Astrocyte of the spinal cord (primary cell): ENCODE measurements at places on chromosomes 3 and 15.

- DNase-seq, result no peak
Observed at GRCh38 chr15:92418864-92419263, 25.2 kb downstream of the ST8SIA2 start.

- DNase-seq, result no peak
Observed at GRCh38 chr3:172530566-172530965, 7.3 kb upstream of the TNFSF10 start.

DNA sequence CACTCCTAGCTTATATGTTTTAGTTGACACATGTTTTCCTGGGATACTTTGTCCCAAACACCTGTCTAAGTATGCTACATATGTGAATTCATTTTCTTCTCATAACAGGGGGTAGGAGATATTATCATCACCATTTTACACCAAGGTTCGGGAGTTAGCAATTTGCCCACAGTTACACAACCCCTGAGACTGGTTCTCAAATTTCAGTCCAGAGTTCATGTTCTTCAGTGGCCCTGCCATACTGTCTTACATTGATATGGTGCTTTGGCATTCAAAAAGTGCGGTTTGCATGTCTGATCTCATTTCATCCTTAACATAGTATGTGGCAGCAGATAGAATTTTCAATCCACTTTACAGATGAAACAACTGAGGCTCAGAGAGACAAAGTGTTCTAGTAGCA, 38.4 kb downstream of the ROBO2 start:
- DNase-seq, result no peak

- no peak for DNase-seq
Observed at GRCh38 chr3:108035751-108036150, 55.1 kb downstream of the CD47 start.

DNA sequence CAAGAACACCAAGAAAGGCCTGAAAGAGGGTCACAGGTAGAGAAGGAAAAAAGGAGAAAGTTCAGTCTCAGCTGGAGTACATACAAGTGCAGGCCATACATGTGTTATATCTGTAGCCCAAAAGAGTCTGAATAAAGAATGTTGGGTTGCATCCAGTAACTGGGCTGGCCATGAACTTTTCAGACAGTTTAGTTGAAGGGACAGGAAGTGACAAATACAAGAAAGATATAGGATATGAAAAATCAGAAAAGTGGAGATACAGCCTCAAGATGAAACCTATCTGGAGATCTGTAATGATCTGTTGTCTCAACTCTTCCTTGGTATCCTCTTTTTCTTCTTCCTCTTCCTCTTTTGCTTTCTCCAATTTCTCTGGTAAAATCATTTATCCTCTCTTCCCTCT, 671.7 kb downstream of the MECOM start:
- no peak for DNase-seq

- DNase-seq, result no peak
Observed at GRCh38 chr3:59286791-59287531, 237.1 kb upstream of the CFAP20DC start.
